HL-60 (cell line): ENCODE measurements at places on chromosomes 2 and 18.

DNA sequence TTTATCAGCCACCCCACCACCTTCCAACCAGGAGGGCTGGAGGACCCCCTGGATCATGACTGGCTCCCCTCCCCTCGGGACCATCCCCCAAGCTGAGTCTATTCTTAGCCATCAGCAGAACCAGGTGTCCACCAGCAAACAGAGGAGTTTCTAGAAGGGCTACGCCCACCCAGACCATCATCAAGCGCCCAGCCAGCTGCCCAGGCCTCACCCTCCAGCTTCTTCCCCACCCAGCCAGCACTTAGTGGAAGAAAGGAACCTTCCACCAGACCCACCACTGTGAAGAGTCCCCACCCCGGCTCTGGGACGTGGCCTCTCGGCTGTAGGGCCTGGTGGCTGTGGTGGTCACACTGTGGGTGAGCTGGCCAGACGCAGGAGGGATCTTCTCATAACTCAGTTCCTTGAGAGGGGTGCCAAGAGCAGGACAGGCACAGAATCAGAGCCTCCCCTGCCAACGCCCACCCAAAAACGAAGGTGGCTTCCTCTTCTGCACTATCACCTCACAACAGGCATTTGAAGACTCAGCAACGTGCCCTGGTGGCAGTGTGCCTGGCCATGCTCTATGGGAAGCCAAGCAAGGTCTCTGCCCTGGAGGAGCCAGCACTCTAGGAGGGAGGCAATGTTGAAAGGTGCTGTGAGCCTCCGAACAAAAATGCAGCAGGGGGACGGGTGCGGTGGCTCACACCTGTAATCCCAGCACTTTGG is 19.0 kb downstream of the BIN1 start:
- DNase-seq, result no peak

DNA sequence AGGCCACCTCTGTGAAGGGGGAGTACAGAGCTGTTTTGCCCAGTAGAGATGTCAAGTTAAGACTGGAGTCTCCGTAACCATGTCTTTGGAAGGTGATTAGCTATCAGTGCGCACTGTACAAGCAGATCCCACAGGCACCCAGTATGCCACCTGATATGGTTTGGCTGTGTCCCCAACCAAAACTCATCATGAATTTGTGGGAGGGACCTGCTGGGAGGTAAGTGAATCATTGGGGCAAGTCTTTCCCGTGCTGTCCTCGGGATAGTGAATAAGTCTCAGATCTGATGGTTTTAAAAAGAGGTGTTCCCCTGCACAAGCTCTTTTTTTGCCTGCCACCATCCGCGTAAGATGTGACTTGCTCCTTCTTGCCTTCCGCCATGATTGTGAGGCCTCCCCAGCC is 90.2 kb downstream of the ACTR2 start:
- no peak for DNase-seq

GRCh38 chr18:50297621-50298442 is 10.3 kb upstream of the CXXC1 start:
- DNase-seq, result peak; percentile 88

DNA sequence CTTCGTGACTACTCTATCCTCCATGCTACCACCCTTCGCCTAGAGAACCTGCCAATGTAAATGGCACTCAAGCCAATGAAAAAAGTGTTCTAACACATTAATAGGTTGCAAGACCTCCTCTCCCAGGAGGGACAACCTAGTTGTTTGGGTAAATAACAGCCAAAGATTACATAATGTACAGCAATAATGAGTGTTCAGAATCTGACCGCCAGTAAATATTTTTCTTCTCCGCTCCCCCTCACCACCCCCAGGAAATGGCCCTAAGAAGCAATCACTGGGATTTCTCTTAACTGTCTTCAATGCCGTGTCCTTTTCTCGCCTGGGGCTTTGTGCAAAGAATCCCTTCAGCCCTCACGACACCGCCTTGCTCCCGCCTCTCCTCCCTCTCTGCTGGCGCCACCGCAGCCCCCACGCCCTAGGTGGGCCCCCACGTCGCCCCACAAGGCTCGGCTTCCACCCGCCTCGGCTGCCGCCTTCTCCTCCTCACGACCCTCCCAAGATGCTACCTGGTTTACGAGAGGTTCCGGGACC is 458 bp downstream of the HYCC2 start:
- peak; percentile 57 for DNase-seq

DNA sequence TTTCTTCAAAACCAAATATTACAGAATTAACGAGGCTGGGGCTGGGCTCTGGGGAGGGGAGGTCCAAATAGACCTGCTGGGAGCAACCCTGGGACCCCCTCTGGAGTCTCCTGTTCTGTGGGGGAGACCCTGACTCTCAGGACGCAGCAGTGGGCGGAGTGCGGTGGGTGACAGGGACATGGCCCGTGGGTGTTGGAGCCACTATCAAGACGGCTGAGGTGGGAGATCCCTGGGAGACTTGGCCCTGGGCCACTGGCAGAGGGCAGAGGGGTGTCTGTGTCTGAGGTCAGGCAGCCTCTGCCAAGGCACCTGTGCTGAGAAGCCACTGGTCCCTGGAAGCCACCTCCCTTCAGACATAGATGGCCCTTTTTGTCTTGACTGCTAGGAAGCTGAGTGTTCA is 79.5 kb upstream of the CTDP1 start:
- DNase-seq, result no peak

DNA sequence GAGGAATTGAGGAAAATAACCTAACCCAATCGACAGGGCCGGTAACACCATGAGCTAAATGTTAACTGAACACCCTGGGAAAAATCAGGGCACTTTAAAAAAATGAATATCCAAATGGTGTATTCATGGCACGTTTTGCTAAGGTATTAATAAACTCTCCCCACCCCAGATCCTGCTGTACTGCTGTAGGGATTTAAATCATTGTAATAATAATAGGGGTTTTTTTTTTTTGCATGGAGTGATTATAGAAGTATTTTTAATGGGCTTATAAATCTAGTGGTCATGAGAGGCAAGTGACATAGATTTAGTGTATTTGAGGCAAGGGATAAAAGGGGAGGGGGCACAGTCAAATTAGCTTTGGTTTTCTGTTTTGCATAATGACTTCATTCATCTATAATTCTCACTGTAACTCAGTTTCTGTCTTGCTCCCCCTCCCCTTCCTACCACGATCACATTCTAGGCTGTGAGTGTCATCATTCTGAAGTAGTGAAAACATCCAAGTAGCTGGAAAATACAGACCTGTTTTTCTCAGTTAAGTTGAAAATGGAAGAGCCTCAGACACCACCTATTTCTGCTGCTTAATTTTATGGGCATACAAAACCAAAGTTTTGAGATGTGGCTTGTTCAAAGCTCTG is 18.2 kb upstream of the MGAT5 start:
- no peak for DNase-seq

DNA sequence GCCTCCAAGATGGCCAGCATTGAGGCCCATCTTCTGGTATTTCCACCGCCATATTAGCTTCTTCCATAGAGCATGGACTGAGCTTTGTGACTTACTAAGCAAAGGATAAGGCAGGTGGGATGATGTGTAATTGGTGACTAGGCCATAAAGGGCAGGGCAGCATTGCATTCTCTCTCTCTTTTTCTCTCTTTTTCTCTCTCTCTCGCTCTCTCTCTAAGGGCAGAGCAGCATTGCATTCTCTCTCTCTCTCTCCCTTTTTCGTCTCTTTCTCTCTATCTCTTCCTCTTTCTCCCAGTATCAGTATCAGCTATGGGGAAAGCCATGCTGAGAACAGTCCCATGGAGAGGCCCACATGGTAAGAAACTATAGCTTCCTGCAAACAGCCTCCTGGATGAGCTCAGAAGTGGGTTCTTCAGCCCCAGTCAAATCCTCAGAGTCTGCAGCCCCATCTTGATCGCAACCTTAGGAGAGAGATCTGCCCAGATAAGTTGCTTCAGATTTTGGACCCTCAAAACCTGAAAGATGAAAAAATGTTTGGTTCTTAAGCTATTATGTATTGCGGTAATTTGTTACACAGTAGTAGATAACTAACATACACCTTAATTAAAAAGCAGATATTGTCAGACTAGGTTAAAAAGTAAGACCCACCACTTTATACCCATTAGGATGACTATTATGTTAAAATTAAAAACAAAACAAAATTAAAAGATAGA is 39.1 kb upstream of the MYCN start:
- DNase-seq, result no peak

- no peak for DNase-seq
Observed at GRCh38 chr18:11990539-11990938, 9.2 kb downstream of the IMPA2 start.

- DNase-seq, result no peak
Observed at GRCh38 chr2:205060269-205060668, 515.0 kb downstream of the PARD3B start.

GRCh38 chr2:129768485-129769184 is 210.8 kb upstream of the RAB6C start:
- DNase-seq, result no peak

DNA sequence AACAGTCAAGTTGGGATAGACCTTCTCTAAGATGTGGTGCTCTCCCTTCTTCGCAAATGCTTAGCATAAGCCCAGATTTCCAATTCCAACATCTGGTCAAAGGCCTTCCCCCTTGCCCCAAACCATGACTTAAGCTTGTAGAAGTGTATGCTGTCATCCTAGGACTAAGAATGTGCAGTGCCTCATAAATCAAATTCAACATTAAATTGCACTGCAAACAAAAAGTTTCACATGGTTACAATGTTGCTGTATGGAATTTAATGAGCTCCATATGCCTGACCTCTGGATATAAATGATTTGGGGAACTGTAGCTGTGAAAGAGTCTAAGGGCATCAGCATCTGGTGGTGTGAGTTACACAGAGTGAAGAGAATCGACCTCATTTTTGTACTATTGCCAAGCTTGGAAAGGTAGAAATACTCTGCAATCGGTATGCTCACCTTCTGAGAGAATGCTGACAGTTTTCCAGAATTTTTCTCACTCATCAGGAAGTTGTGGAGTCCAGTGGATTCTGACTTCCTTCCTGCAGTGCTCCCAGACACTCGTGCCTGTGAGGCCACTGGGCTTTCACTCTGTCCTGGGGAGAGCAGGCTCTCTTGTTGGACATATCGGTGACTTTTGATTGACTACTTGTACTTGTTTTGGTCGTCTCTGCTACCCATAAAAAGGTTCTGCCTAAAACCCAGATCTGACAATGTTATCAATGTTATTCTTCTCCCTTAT is 40.6 kb downstream of the FASTKD2 start:
- DNase-seq, result no peak

GRCh38 chr2:129901754-129902415 is 77.6 kb upstream of the RAB6C start:
- DNase-seq, result no peak

GRCh38 chr2:200188876-200189275 is 117.6 kb upstream of the SPATS2L start:
- DNase-seq, result no peak

- no peak for DNase-seq
Observed at GRCh38 chr2:3420769-3421397, 41.4 kb downstream of the TRAPPC12 start.

- no peak for DNase-seq
Observed at GRCh38 chr2:222427646-222428301, 3.4 kb downstream of the SGPP2 start.

DNA sequence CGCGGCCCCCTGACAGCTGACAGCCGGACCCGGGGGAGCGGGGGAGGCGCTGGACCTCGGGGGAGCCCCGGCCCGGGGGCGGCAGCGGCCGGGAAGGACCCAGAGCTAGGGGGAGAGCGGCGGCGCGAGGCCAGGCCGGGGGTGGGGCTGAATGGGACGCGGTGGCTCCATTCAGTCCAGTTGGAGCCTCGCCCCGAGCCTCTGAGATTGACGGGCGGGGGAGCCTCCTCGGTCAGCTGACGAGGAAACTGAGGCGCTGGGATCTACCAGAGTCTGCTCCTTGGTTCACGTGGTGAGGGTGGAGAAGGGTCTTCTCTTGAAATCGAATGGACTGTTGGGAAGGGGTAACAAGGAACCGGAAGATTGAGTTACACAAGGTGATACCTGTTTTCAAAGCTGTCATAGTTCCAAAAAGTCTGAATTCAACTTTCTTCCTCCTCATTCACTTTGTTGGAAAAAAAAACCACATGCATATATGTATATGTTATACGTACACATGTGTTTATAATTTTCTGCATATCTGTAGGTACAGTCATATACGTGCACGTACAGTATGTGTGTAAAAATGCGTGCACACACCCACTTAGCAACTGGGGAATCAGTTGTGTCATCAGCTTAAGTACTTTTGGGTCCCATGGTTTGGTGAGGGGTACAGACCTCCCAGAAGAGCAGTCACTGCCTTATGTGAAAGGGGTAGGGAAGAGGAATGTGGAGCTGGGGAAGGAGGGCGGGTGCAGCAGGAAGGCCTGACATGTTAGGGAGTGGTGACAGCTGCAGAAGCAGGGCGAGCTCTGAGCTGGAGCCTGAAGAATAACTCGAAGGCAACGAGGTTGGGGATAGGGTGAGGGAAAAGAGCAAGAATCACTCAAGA is 628 bp downstream of the PPP1R7 start:
- no peak for DNase-seq

GRCh38 chr18:22257022-22257543 is 87.7 kb downstream of the GATA6 start:
- DNase-seq, result no peak

DNA sequence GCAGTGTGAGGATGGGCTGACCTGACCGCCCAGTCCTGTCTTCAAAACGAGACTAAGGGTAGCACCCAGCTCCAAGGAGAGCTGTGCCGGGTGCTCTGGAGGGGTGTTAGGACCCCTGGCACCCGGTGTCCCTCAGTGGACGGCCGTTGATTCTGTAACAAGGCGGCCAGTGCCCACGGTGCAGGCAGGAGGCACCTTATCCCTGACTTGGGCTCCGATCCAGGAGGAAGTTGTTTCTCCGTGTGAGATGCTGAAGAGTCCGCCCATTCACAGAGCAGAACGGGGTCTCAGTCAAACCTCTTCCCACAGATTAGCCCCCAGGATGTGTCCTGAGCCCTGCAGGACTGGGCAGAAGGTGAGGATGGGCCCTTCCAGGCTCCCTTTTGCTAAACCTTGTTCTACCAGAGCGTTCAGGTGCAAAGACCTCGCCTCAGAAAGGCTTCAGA is 123.0 kb downstream of the NFATC1 start:
- no peak for DNase-seq

DNA sequence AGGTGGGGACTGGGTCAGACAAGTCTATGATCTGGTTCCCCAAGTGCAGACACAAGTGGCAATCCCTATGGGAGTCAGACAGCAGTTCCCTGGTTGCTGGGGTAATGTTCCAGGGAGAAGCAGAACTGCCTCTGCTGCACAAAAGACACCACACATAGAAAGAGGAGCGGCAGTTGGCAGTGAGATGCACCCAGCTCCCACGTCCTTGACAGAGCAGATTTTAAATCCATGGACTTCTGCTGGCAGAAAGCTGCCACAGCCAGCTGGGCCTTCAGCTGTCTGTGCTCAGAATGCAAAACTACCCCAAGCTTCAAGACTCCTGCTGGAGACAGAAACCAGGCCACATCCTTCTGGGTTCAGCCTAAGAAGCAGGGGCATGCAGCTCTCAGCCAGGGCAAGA is 147.2 kb downstream of the ETAA1 start:
- DNase-seq, result no peak

DNA sequence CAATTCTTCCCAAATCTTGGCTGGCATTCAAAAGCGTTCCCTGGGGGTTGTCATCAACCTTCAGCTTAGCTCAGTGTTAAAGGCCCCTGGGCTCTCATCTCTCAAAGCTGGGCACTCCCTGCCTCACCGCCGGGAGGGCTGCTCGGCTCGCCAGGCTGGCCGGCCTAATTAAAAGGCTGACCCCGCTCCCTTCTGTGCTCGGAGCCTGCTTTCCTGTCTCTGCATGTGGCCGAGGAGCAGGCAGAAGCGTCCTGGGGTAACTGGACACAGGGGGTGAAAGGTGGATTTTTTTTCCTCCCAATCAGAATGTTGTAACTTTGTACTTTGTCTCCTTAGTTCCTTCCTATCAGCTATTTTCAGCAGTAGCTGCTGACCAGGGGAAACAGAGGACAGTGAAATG is 231.1 kb downstream of the GBX2 start:
- DNase-seq, result no peak
